LNCaP clone FGC (cell line): ENCODE measurements at places on chromosomes 4 and X.

DNA sequence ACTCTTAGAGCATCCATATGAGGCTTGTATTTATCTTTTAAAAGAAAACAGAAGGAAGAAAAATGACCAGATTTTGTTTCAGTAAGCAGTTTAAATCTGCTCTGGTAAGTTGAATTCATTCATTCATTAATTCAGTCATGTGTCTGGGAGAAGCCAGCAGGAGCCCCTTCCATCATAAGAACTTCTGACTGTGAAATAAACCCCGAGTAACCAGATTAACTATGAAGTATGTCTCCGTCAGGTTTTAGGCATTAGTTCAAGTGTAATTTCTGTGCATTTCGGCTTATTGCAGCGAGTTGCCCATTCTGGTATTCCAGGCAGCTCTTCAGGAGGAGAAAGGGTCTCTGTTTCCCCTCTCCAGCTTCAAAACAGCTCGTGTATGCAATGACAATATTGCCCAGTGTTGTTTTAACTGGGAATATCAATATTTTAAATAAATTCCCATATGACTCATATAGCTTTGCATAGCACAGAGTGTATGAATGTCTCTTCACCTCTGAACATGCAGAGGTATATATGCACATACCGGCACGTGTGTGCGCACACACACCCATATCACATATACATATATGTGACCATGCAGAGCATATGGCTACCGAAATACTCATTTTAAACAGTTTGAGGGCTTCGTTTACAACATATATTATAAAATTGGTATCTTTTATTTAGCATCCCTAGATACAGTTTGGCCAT lies 255.3 kb downstream of the BCOR start:
- no peak for DNase-seq

DNA sequence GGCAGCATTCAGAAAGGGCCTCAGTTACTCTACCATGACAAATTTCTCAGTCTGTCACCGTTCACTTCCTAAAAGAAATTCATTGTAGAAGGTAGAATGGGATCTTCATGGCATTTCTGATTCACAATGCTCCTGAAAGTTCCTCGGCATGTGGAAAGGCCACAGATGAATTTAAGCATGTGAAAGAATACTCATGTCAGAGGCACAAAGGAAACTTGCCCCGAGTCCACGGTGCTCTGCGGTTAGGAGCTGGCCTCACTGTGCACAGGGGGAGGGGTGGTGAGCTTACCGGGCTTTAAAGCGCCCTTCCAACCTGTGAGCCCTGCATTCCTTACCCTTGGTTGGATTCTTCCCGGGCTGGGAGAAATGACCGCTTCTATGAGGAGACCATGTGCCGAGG lies 9.3 kb downstream of the TKTL1 start:
- no peak for DNase-seq

DNA sequence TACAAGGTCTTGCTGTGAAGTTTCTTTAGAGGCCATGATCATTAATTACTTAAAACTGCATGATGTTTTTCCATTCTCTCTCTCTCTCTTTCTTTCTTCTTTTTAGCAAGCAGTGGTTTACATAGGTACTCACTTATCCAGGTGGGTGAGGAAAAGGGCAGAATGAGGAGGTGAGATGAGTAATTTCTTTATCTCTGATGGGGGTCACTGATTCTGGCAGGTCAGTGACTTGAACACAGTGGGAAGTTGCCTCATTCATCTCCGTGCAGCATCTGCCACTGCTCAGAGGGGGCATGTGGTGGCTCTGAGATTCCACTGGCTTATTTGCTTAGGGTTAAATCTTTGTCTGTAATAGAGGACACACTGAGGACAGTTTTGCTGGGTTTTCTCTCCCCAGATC lies 62.6 kb downstream of the FAM114A1 start:
- DNase-seq = no peak

DNA sequence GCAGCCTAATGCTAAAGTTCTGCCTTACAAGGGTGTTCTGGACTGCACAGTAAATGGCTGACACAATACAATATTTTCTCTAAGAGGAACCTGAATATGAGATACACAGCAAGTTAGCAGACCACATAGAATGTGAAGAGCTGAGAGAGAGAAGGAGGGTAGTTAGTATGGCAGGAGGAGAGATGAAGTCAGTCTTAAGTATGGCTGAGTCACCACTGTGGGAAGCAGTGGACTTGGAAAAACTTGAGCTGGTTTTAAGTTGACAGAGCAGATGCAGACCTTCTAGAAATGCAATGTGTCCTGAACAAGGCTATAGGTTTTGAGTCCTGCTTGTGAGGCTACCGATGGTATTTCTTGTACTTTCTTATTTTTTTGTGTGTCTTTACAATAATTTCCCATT lies 172.5 kb downstream of the SH2D1A start:
- DNase-seq = no peak

- DNase-seq = no peak
Observed at GRCh38 chr4:29423836-29424721, 1296.1 kb upstream of the PCDH7 start.

GRCh38 chr4:166481739-166482138 lies 608.7 kb downstream of the TLL1 start:
- no peak for DNase-seq

DNA sequence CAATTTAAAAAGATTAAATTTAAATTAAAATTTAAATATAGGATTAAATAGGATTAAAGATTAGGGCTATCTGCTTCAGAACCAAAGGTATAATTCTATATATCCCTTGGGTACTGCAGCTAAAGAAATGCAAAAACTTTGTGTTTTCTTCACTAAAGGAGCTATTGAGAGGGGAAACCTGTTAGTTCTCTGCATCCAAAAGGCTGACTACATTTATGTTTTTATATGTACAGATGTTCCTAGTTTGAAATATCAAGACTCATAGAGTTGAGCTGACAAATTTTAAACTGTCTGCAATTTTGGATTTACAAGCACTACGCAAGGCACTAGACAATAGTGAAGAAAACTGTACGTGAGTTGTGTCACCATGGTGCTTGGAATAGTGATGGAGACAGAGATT lies 95.2 kb downstream of the CEP44 start:
- DNase-seq = no peak

GRCh38 chrX:120282697-120283096 lies 28.6 kb downstream of the TMEM255A start:
- no peak for DNase-seq

DNA sequence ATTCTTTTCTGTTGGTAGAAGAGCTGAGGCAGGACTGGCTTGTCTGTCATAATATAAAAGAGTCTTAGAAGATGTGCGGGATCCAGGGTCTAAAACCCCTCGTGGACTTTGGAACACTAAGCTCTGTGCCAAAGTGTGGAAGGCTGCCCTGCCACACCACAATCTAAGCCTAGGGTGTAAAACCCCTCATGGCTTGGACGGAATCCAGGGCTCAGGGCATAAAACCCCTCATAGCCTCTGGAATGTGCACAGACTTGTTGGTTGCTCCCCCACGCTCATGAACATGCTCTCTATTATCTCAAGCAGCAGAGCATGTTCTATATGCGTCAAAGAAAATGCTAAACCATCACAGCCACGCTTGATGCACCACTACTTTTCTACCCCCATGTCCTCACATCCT lies 483.6 kb downstream of the GABRG1 start:
- no peak for DNase-seq

DNA sequence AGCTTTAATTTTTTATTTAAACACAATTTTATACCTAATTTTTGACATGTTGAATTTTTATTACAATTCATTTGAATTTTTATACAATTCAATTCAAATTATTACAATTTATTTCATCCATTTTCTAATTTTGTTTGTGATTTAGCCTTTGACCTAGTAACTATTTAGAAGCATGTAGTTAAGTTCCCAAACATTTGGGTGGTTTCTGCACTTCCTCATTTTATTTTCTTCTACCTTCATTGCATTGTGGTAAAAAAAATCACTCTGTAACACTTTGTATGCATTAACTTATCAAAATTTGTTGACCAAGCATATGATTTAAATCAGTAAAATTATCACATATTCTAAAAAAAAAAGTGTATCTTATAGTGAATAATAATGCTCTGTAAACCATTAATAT lies 928.9 kb downstream of the ARAP2 start:
- DNase-seq = no peak

- no peak for DNase-seq
Observed at GRCh38 chrX:67922966-67923365, 379.1 kb downstream of the AR start.

DNA sequence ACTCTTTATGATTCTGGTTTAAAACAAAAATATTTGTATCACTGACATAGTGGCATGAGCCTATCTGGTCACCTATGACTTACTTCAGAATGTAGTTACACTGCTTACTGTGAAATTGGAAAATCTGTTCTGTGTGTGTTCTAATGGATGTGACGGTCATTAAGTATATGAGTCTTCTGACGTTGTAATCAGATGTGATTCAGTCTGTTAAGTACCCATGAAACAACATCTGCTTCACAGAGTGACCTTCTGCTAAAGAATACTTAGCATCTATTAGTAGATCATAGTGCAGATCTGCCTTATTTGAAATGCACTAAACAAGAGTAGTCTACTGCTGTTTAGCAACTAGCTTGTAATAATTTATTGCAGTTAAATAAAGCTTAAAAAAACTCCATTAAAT lies 317.1 kb downstream of the DCTD start:
- DNase-seq = no peak

- DNase-seq = no peak
Observed at GRCh38 chr4:52914051-52914605, 52.0 kb downstream of the RASL11B start.
